GOT3 (cell line): ENCODE measurements at places on chromosomes 11 and 22.

- DNase-seq, result no peak
Observed at GRCh38 chr11:72030472-72031045, 31.9 kb downstream of the IL18BP start.

DNA sequence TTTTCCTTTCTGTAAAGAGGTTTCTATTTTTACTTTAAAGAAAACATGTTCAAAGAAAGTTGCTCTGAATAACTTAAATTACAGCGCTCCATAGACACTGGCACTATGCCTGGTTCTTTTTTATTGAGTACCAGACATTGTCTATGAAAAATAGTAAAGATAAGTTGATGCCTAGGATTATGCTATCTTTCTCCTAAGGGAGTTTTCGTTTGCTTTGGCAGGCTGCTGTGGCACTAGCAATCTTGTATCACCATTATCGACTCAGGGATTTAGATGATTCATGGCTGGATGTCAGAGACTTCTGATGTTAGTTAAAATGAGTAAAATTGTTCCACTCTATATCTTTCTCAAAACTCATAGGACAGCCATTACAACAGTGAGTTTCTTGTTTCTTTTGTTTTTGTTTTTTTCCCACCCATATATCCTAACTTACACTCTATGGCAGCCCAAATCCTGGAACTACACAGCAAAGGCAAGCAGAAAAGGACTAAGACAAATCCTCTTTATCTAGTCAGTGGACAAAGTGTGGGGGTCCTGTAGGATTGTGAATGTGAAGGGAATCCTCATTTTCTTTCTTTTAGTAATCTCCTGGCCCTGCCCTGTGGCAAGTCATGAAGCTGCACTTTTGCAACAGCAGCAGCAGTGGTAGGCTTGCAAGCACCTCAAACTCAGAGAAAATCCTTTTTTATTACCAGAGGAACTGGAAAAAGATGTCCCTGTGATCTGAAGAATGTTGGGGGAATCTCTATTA, 20.7 kb downstream of the SLN start:
- no peak for DNase-seq

GRCh38 chr22:46848197-46848596, 85.7 kb downstream of the TBC1D22A start:
- no peak for DNase-seq

GRCh38 chr11:73916435-73916834, 34.4 kb upstream of the DNAJB13 start:
- no peak for DNase-seq

DNA sequence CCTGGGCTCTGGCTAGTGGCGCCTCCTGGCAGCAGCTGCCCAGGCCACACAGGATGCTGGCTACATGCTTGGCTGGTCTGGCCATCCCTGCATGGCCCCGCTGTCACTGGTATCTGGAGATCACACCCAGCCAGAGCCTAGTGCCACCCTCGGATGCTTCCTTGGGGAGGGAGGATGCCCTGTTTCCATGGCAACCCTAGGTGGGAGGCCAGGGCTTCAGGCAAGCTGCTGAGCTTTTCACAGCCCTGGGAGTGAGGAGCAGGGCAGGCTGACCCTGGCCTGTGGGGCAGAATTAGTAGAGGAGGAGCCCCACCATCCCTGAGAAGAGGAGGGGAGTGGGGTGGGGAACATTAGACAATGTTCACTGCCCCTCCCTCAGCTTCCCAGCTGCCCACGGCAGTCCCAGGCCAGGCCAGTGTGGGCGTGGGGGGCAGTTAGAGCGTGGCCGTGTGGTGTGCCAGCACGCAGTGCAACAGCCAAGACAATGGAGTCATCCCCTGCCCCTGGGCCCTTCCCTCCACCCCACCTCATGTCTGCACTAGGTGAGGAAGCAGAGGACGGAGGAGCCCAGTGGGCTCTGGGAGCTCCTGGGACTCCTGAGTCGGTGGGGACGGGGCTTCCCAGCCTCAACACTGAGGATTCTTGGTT, 50.4 kb downstream of the PARVB start:
- no peak for DNase-seq

DNA sequence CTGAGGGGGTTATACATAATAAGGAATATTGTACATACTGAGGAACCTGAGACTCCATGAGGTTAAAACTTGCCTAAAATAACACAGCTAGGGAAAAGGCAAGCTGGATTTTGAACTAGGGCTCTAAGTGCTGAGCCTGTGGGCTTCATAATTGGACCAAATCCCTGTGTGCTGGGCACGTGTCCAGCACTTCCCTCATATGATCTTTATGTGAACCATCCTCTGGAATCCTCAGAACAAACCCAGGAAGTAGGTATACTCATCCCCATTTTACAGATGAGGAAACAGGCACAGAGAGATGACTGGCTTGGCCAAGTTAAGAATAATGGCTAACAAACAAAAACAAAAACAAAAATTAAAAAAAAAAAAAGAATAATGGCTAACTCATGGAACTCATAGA, 14.9 kb downstream of the RTN4RL2 start:
- DNase-seq, result no peak

DNA sequence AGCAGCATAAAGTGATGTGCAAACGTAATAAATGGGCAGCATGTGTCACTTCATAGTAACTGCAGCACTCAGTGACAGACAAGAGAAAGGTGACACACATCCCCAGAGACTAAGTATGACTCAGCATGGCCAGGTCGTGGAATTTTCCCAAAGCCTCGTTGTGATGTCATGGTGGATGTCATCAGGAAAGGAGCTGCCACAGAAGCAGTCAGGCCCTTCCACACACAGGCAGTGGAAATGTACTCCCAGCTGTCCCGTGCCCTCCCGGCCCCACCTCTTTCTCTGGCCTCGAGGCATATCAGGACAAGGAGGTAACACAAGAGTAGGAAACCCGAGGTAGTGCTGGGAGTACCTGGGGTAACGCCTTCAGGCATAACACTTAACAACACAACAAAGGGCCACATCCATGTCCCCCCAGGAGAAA, 8.1 kb downstream of the PC start:
- no peak for DNase-seq

DNA sequence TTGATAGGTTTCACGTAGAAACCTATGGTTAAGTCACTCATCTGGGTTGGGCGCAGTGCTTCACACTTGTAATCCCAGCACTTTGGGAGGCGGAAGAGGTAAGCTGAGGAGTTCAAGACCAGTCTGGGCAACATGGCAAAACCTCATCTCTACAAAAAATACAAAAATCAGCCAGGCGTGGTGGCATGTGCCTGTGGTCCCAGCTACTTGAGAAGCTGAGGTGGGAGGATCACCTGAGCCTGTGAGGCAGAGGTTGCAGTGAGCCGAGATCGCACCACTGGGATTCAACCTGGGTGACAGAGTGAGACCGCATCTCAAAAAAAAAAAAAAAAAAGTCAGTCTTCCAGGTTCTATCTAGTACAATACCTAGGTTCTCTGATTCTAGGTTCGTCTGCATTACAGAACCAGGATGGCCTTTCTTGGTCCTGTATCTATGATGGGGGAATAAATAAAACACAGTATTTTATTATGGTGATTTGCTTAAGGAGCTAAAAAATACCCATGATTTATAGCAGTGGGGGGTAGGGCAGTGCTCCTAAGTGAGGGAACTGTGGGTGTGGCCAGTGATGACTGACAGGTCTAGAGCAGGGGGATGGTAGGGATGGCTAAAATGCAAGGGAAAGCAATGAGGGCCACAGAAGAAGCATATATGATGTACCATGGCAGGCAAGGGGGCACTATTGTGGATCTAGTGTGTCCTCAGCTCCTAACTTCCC, 65.5 kb upstream of the NUP160 start:
- no peak for DNase-seq

DNA sequence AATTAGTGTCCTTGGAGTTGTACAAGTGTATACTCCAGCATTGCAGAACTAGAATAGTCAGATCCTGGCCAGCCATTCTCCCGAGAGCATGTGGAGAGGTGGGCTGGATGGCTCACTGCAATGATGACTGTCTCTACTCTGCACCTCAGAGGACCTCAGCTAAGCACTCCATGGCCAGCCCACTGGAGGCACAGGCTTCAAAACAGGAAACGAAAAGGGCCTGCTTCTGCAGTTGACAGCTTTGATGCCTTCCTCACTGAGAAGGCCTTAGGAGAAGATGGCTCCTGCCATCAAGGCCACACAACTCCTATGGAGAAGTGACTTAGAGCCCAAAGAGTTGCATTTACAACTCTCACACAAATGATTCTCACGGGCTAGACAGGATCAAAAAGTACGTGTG, 9.1 kb downstream of the POLD4 start:
- no peak for DNase-seq

GRCh38 chr11:36312611-36313472, 16.8 kb downstream of the PRR5L start:
- DNase-seq, result no peak

- no peak for DNase-seq
Observed at GRCh38 chr11:64095273-64095817, 59.6 kb downstream of the FLRT1 start.
